ENCODE measurements at places on chromosomes 4 and X.
A peak's percentile ranks its signal among the peaks of the same experiment; 100 is the strongest.

DNA sequence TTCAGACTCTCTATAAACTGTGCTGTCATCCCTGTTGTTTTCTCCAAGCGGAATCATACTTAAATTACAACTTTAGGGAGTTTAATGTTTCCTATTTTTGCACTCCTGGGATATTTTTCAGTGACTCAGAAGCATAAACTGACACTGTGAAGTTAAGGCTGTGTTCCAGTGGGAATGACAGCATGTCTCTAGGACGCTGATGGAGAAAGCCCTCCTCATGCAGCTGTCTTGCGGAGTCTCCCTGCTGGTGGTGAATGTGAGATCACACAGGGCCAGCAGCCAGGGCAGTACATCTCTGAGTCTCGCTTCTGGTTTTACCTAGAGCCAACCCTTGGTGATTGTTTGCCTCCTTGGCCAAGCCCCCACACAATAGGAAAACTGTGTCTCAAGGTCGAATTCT lies 53.3 kb downstream of the NFKB1 start:
- no peak for DNase-seq

DNA sequence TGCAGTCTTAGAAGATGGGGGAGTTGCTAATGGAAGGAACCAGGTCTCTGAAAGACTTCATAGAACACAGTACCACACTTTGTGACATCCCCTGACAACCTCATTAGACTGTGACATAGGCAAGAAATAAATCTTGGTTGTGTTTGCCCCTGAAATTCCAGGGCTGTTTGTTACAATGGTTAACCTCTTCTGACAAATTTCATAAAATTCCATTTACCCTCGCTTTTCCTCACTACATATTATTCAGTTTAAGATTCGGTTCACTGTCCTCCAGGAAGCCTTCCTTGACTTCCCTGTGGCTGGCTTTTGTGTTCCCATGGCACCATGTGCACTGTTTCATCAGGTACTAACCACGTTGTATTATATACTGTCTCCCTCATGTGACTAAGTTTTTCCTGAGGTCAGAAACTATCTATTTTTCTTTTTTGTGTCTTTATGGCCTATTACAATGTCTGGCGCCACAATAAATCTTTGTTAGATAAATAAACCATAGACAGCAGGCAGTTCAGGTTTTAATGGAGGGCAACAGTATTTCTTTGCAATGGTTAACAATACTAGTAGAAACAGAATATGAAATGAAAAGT lies 54.2 kb downstream of the ATXN3L start:
- peak; percentile 60 for DNase-seq

DNA sequence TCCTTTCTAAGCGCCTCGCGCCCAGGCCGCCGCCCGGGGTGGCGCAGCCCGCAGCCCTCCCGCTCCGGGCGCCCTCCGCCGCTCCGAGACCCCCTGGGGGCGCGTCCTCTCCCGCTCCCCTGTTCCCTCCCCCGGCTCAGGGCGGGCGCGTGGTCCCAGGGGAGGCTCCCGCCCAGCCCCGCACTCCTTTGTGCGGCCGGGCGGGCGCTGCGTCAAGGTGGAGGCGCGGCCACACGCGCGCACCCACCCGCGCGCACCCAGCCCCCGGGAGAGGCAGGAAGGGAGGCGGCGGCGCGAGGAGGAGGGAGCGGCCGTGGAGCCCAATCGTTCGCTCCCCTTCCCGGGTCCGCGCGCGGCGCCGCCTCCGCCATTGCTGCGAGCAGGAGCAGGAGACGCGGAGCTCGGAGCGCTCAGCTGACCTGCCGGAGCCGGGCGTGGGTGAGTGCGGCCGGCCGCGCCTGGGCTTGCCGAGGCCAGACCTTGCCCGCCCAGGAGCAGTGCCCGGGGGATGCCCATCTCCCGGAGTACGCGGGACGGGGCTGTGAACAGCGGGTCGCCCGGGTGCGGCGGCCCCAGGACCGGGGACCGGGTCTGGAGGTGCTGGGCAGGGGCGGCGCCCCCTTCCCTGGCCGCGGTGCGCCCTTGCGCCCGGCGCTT lies at the start of gene NSG1:
NSG1 (plus strand) TSS at position 367 of the 657 bp plus-strand sequence. CDS start 528 bp downstream, outside the sequence.
- DNase-seq: peak; percentile 67

DNA sequence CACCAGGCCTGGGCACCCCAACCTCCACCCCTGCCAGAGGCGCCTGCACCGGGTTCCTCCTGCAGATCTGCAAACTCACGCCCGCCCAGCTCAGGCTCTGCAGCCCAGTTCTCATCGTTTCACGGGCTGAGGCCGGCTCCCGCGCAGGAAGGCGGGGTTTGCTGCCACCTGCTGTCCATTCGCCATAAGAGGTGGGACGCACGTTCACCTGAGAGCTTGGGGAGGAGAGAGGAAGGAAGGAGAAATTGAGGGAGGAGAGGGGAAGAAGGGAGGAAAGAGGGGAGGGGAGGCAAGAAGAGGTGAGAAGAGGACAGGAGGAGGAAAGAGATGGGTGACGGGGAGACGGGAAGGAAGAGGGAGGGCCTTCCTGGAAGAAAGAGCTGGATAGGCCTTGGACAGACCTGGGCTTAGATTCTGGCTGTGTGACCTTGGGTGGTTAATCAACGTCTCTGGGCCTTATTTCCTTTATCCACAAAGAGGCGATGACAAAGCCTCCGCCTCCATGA lies 114.5 kb downstream of the ADRA2C start:
- DNase-seq: peak; percentile 60

GRCh38 chr4:83603129-83603528 lies 67.2 kb downstream of the GPAT3 start:
- DNase-seq: no peak

GRCh38 chr4:84263415-84263814 lies 235.7 kb downstream of the NKX6-1 start:
- DNase-seq: no peak

- no peak for DNase-seq
Measured at GRCh38 chr4:13977746-13978145, 350.2 kb upstream of the BOD1L1 start.

DNA sequence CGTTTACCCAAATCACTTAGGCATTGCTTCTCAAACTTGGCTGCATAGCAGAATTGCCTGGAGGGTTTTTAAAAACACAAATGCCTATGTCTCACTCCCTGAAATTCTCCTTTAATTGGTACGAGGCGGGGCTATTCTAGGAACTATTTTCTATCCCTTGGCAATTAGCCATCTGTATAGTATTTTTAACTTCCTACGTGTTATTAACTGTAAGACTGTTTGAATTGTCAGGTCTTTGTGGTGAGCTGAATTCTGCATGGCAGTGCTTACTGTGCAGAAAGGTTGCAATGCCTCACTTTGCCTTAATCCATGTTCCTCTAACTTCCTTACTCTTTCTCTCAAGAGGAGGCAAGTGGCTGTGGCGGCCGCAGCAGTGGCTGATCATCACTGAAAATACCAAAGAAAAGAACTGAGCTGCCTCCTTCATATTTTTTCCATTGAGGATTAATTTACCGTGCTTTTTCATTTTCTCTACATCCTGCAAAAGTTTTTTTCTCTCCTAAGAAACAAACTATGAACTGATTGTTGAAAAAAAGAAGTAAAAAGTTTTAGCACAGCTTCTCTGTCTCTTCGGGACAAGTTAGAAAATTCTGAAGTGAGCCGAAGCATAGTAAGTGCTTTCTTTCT lies at the start of gene SHROOM3:
SHROOM3 (plus strand) TSS at position 329 of the 627 bp plus-strand sequence. CDS start 824 bp downstream, outside the sequence.
- peak; percentile 60 for DNase-seq

GRCh38 chr4:140363051-140363450 lies 10.4 kb upstream of the SCOC start:
- DNase-seq: peak; percentile 63

DNA sequence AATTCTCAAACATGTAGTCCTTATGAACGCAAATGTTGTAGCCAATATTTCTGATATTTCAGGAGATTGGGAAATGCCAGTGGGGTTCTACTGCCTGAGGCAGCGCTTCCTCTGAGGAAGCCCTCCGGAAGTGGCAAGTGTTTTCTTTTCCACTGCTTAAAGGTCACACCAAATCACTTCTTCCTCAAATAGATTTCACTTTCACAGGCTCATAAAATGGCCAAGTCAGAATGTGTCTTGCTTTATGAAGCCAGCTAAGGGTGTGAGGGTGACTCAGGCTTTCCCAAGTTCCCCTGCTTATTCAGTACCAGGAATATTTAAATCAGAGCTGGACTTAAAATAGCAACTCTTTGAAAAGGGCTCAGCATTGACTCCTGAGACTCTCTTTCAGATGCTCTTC lies 514.2 kb upstream of the DIPK2B start:
- no peak for DNase-seq

DNA sequence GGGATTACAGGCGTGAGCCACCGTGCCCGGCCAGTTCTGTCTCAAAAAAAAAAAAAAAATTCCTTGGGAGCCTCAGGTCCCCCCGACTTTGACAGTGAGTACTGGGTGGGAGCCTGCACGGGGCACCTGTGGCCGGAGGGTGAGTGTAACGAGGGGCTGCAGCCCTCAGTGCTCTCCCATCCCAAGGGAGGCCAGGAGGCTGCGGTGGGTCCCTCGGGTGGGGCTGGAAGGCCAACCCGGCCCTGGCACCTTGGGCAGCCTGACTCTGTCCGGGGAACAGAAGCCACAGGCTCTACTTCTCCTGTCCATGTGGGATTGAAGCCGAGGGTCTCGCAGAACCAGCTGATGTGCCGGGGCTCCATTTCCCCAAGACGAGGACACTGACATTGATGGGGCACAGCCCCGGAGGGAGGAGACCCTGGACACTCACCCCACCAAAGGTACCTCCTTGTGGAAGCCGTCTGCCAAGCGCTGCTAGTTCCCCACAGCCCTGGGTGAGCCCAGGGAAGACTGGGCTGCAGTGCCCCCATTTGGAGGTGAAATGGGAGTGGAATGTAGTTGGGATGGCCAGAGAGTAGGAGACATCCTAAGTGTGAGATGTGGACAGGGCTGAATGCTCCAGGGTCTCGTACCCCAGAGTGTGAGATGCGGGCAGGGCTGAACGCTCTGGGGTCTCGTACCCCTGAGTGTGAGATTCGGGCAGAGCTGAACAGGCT lies 2.3 kb upstream of the SLC26A1 start:
- no peak for DNase-seq

DNA sequence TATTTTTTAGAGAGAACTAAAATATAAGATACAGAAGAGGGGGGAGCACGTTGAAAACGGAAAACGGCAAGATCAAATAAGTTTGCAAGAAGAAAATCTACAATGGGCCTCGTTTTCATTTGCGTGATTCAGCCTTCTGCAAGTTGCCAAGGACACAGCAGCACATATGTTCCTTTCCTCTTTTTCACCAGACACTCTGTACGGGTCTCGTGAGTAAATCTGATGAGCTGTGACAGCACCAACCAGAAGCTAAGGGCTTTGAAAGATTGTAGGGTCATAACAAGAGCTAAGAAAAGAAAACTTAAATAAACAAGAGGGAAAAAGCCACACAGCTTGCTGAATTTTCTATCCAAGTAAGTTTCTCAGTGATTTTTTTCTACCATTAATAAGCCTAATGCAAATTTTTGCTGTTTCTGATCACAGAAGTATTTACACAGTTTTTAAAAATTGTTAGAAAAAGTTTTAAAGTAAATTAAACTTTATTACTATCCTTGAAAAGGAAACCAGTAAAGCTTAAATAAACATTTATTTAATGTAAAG lies 63.4 kb downstream of the SCML2 start:
- DNase-seq: no peak

DNA sequence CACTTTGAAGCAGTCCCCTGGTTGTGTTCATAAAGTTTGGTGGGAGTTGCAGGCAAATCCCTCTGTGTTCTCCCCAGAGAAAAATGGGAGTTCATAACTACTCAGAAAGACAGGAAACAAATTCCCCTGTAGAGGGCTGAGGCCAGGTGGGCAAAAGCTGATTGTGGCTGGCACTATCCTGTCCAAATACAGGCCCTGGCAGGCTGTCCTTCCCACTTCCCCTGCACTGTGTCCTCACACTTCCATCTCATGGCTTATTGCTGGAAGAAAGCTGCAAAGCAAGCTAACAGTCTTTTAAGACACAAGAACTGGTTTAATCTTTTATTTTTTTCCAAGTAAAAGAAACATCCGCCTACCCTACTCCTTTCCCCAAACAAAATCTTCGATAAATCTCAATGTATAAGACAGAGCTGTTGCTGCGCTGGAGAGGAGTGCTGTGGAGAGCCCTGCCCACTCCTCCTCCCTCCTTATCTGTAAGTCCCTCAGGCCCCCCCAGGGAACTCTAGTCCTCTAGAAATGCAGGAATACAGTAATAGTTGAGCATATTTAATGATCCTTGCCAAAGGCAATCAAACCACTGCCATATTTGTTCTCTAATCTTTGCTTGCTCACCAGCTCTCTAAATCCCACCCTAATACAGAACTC lies 14.0 kb downstream of the TAPT1 start:
- DNase-seq: no peak

GRCh38 chrX:80876877-80877276 lies 67.2 kb upstream of the BRWD3 start:
- DNase-seq: peak; percentile 2

DNA sequence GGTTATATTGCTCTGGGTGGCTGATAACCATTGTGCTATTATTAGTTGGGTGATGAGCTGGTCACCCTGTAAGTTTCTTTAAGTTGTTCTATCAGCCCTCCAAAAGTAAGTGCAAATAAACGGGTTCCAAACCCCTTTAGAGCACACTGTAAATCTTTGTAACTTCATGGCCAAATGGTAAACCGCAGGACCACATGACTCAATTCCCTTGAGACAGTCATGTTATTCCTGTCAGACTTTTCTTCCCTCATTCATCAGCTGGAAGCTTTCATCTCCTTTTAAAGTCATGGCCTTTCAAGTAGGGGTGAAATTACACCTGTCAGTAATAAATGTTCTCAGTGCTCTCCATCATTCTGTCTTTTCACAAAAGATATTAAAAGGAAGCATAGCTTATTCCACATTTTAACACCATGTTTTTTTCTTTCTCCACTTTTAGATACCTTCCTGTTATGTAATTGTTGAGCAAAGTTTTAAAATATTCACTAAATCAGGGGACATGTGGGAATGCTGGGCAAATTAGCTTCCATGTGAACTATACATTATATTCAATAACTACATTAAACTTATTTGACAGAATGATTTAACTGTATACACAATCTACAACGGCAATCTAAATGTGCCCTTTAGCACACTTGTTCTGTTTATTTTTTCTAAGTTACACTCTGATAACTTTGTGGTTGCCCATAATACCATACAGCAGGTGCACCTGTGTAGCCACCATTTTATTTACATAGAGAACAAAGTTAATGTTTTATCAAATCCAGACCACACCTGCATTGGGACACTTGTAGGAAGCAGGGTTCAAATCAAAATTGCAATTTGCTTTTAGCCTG lies 275.5 kb downstream of the CFAP299 start:
- peak; percentile 38 for DNase-seq

DNA sequence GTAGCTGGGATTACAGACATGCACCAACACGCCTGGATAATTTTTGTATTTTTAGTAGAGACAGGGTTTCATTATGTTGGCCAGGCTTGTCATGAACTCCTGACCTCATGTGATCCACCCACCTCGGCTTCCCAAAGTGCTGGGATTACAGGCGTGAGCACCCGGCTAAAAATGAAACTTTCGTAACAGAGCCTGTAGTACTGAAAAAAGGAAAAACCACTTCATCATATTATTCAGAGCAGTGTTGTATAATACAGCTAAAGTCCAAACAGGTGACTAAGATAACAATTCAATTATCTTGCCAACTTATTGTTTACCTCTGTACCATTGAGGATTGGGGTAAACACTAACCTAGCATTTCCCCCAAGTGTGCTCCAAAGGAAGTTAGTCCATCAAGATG lies 43.9 kb upstream of the HPRT1 start:
- no peak for DNase-seq

- DNase-seq: peak; percentile 58
Measured at GRCh38 chr4:78644744-78645330, 93.3 kb downstream of the ANXA3 start.

- DNase-seq: no peak
Measured at GRCh38 chr4:7779432-7779768, 160.3 kb downstream of the AFAP1 start.

Data from NCI-H69 (cell line).